Iris pigment epithelial cell (primary cell): ENCODE measurements at places on chromosomes 11 and 22.

- DNase-seq: no peak
These were observed 40.0 kb downstream of the ZC3H12C start for GRCh38 chr11:110133160-110133559.

DNA sequence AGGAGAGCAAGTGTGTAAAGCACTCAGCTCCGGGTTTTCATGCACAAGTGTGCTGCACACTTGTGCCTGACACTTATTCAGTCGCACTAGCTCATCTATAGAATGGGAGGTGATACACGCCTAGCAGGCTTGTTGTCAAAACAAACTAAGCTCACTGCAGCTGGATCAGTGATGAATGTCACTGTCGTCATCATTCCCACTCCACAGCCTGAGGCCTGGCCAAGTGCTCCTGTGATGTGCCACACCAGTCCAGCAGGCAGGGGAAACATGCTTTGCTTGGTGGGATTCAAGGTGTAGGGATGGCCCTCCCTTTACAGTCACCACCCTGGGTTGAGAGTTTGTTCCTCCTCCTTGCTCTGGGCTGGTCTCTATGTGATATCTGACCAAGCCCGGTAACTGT, 6.8 kb downstream of the MPST start:
- no peak for DNase-seq

DNA sequence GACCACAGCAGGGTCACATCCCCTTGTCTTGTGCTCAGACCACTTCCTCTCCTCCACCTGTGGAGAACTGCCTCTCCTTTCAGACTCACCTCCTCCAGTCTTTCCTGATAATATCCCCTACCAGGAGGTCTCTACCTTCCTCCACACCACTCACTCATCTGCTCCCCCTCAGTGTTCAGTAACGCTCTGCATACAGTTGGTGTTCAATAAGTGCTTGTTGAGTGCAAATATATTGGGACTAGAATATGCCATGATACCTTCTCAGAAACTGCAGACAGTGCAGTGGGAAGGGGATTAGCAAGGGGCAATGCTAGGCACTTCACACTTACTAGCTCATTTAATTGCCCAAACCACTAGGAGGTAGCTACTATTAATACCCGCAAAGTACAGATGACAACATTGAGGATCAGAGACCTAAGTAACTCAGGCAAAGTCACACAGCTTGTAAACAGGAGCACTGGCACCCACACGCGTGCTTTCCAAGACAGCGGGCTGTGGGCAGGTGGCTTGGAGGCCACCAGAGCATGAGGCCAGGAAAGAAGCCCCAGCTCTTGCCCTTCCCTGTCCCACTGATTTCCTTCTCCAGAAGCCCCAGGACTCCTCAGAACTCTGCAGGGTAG, 8.1 kb upstream of the PDE2A start:
- DNase-seq: no peak

DNA sequence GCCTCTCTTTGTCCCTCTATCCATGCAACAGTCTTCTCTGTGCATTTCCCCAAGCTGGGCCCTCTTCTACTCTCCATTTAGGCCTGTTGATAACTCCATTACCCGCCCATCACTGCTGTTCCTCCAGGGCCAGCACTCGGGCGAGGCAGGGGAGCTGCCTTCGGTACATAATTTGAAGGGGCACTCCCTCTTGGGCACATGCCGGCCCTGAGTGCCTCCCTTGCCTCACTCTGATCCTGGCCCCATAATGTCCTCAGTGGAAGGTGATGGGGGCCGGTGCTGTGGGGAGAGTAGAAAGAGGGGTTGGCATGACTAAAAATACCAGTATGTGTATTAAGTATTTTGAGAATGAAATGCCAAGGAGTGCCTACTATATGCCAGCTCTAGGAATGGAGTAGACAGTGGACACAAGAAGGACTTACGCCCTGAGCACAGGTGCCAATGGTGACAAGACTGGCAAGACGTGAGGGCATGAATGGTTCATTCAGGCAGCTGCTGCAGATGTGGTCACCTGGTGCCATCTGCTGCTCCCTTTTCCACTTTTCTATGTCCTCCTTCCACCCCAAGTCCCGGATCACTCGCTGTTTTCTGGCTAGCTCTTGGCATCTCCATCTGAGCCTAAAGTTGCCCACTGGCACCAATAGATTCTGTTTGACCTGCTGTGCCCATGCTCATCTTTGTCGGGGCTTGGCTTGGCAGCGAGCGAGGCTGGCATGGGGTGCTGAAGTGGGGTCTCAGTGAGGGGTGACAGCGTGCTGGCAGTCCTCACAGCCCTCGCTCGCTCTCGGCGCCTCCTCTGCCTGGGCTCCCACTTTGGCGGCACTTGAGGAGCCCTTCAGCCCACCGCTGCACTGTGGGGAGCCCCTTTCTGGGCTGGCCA, 22.6 kb downstream of the TMEM218 start:
- no peak for DNase-seq

- no peak for DNase-seq
These were observed 103.4 kb downstream of the TP53I11 start for GRCh38 chr11:44847316-44847715.

DNA sequence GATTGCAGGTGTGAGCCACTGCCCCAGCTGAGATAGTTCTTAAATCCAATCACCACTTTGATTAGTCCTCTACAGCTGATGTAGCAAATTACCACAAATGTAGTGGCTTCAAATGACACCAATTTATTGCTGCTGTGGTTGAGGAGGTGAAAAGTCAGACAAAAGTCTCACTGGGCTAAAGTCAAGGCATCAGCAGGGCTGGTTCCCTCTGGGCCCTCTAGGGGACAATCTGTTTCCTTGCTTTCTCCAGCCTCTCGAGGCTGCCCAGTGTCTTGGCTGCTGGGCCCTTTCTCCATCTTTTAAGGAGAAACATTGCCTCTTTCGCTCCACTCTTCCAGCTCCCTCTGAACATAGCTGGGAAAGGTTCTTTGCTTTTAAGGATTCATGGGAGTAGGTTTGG, 50.5 kb upstream of the SHANK2 start:
- DNase-seq: no peak

DNA sequence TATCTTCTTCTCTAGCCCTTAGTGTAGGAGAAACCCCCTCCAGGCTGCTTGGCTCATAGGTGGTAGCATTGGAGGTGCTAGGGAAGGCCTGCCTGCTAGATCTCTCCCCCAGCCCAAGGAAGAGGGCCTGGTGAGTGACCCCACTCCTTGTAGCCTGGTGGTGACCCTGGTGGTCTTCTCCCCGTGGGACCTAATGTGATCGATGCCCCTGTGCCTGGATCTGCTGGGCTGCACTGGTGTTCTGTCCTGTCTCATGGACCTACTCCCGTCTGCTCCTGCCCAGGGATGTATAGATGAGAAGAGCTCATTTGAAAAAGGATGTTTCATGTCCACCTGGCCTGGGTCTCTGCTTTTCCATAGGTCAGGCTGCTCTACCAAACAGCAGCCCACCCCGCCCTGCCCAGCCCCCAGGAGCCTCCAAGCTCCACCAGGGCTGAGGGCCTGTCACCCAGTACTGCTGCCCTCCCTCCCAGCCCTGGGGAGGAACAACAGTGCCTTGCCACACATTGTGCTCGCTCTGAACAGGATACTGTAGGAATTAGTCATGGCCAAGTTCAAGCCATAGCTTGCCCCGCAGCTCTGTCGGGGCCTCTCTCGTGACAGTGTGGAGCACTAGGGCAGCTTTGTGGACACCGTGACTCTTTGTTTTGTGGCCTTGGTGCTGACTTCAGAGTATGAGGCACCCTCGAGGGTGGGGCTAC, 19.7 kb downstream of the SLC37A2 start:
- DNase-seq: peak; percentile 79
